Central memory CD4-positive, alpha-beta T cell (primary cell): ENCODE measurements at places on chromosomes 6 and 20.
A peak's percentile ranks its signal among the peaks of the same experiment; 100 is the strongest.

- peak; percentile 46 for DNase-seq
Observed at GRCh38 chr20:48626226-48626937, 201.4 kb downstream of the PREX1 start.

GRCh38 chr6:103587722-103588121 lies 1272.0 kb downstream of the HACE1 start:
- DNase-seq: no peak

DNA sequence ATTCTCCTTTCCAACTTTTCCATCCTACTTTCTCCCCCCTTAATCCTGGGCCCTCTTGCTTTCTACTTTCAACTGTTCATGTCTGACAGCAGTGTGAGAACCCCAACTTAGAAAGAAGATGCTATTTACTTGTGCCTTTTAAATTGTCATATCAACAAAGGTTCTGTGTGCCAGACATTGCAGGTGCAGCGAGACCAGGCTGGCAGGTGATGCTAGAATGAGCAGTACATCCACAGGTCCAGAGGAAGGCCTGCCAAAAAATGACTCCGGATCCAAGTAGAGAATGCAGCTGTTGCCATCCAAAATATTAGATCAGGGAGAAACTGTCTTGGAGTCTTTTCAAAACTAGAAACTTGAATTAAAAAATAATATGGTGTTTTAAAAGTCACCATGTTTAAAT lies 510.5 kb downstream of the LMBRD1 start:
- DNase-seq: no peak

DNA sequence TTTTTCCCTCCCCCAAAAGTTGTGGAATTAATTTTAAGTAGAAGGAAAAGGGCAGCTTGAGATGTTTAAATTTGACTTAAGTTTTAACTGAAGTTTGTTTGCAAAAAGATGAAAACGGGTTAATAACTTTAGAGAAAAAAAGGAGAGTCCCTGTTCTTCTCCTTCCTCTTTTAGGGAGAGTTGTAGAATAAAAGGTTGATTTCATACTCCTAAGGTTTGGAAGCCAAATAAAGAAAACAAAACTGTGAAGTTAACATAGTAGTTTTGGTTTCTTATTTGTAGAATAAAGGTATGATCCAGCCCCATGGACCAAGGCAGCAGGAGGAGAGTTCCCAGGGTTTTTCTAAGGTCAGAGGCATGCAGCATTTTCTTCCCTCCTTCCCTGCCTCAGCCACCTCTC lies 33.4 kb downstream of the FOXO3 start:
- no peak for DNase-seq

- DNase-seq: no peak
Observed at GRCh38 chr20:38090061-38090460, 56.5 kb downstream of the RPRD1B start.

- no peak for DNase-seq
Observed at GRCh38 chr20:58559368-58559729, 44.1 kb upstream of the APCDD1L start.

- no peak for DNase-seq
Observed at GRCh38 chr6:166045173-166045859, 122.3 kb downstream of the TBXT start.

DNA sequence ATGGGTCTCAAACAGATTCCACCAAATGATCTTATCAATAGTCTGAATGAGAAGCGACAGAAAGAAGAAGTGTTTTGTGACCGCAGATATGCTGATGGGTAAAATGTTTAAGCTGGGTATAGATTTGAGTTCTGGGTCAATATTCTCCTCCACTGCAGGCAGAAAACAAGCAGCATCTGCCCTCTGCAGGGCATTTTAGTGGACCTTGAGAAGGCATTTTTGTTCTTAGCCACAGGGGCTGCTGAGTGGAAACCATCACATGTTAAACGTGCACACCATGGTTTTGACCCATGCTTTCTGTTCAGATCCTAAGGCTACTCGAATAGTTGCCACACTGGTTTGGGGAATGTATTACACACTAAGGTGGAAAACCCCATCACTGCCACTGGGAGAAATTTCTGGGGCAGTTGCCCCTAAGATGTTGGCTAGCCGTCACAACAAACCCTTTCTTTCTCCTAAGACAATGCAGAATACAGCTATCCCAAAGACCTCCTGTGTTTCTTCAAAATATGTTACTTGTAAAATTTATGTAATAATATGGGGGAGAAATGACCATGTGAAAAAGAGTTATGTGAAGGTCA lies 5.5 kb downstream of the POU3F2 start:
- no peak for DNase-seq

DNA sequence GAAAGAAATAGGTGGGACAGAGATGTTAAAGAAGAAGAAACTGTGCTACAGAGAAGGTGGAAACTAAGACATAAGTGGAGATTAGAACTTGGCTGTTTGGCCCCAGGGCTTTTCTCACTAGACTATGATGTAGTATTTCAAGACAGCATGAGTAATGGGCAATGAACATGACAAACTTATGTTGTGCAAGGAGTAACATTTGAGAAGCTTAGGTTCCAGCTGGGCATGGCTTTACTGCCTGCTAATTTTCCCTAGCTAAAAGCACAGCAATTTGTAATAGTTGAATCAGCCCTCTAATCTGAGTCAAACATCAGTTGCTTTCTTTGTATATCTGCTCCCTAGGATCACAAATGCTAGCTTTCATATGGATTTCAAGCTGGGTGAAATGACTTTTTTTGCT lies 294.3 kb upstream of the BMP2 start:
- no peak for DNase-seq

GRCh38 chr6:56037601-56038000 lies 162.2 kb upstream of the BMP5 start:
- no peak for DNase-seq

DNA sequence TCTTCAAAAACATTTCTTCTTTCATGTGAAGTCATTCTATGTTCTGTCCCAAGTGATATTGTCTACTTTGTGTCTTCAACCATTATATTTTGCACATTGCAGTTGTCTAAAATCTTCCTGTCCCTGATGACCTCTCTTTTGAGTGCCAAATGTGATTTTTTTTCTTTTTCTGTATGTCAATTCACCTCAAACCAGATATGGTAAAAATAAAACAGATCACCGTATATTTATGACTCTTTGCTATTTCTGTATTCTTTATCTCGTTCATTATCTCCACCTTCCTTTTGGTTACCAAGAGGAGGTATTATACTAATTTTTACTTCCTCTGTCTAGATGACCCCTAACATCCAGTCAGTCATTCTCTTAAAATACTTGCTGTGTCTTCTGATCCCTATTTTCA lies 165.2 kb downstream of the GRIK2 start:
- no peak for DNase-seq

DNA sequence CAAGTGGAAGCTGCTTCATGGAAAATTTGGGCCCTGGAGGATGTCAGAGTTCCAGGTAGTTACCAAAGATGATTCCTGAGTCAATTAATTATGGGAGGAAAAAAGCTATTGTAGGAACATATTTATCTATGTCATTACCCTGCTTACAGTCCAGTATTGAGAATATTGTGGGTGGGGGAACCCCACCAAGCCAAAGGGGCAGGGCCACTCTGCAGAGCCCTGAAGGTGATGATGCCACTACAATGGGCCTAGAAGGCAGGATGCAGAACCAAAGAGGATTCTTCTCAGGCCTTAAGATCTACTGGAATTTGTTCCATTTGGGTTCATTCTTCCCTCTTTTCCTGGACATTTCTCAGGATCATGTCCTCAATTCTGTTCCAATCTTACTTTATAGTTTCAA lies 375.2 kb upstream of the MARCKS start:
- DNase-seq: no peak
